ENCODE measurements at places on chromosomes 7 and 10. TPM values are rescaled to one million over a fixed set of nuclear protein-coding genes. Genes with fewer than 3 reads are reported as not detected.
A peak's percentile ranks its signal among the peaks of the same experiment; 100 is the strongest.

DNA sequence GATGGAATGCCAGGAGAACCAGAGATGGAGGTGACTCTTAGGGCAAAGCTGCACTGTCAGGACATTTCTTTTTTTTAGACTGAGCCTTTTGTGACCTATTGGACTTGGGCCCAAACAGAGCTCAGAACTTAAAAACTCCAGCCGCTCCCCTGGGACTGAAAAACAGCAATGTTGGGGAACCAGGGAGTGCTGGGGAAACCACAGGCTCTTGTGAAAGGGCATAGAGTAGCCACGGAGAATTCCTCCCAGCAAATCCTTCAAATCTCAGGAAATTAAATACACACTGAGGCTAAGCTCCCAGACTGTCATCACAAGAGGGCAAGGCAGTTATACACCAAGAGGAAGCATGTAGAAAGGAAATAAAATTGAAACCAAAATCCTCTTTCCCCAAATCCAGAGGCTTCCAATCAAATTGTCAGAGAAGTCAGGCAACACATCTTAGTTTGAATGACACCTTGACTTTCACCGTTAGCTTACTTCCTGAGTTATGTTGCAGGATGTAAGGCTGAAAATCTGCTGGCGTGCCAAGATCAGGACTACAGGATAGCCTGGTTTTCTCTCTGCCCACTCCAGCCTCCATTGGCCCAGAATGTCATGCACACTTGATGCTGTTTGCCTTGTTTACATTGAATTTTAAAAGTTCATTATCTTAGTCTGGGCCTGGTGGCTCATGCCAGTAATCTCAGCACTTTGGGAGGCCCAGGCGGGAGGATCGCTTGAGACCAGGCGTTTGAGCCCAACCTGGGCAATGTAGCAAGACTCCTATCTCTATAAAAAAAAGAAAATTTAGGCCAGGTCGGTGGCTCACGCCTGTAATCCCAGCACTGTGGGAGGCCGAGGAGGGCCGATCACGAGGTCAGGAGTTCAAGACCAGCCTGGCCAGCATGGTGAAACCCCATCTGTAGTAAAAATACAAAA lies 2.6 kb upstream of the RFC2 start:
- no peak for DNase-seq

DNA sequence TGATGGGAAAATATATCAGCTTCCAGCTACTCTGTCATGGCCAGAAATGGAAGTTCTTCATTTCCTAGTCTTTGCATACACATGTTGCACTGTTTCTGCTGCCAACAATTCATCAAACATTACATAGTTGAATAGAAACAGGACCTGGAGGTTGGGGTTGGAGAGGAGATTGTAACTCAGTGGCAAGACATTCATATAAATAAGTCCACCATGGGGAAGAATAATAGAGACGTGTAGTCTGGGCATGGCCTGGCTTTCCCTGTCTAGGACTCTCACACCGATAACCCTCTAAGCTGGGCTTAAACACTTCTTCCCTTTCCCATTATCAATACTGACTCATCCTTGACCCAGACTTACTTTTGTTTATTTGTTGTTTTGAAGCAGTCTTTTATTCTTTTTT lies 155.7 kb downstream of the PLPP4 start:
- no peak for DNase-seq

Gene TSPAN33
- total RNA-seq: 11.1 TPM

GRCh38 chr7:147498081-147498480 lies 1092.5 kb upstream of the C7orf33 start:
- DNase-seq: no peak

DNA sequence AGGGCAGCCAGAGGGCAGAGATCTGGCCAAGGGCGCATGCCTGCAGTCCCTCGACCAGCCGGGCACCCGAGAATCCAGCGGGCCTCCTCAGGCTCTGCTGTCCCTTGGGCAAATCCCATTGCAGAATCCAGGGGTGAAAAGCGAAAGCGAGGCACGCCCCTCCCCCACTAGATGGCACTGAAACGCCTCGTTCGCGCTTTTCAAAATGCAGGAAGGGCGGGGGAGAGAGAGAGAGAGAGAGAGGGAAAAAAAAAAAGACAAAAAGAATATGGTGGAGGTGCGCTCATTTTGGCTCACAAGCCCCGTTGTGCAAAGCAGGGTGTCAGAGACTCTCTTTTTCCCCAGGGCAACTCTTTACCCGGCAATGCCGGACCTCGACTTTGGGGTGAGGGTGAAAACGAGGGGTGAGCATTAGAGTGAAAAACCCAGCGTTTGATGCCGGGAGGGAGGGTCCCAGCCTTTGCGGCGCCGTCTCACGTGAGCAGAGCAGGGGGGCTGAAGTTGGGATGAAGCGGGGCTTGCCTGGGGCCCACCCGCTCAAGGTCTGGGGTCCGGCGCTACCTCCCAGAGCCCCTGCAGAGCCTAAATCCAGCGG lies 2.5 kb upstream of the TMEM178B start:
- peak; percentile 42 for DNase-seq

- DNase-seq: no peak
Measured at GRCh38 chr7:51314726-51315125, 1.9 kb downstream of the COBL start.

Gene CALD1
- total RNA-seq: 1.0 TPM

GRCh38 chr7:124460056-124460450 lies 305.5 kb downstream of the GPR37 start:
- DNase-seq: no peak

DNA sequence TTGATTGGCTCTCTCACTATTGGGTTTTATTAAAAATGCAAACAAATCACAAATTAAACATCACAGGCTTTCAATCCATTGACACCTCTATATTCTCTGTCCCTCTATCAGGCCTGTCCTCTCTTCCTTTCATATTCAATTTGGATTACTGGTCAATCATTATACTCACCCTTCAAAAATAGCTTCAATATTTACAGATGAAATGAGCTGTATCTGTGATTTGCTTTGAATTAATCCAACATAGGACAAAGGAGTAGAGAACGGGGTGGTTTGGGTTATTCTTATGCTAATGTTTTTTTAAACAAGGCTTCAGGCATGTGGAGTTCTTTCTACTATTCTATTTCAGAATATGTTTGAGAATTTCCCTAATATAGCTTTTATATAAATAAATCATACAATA lies 2.3 kb downstream of the TAS2R39 start:
- DNase-seq: no peak

- no peak for DNase-seq
Measured at GRCh38 chr10:83978681-83979383, 160.5 kb upstream of the GHITM start.

GRCh38 chr10:31320550-31321211 lies 1.7 kb downstream of the ZEB1 start:
- peak; percentile 82 for DNase-seq

Measured in Karpas-422 (cell line).